Lung (tissue), 17 donors: ENCODE measurements at places on chromosomes 5 and 9. TPM values are rescaled to one million over a fixed set of nuclear protein-coding genes. Genes with fewer than 3 reads are reported as not detected.

DNA sequence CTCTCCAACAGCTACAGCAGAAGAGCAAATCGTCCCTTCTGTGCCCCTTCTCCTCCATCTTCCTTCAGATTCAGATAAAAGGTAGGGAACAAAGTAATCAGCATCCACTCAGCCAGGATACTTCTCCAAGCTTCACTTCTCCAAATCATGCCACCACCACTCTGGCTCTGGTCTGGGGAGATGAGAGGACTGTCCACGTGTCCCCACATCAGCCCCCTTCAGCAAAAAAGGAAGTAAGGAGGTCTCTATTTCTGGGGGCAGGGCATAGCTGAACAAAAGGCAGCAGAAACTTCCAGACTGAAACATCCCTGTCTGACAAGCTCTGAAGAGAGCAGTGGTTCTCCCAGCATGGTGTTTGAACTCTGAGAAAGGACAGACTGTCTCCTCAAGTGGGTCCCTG is 116.9 kb downstream of the C5orf15 start:
- no peaks in the 10 kb centered on the region for H3K36me3 ChIP-seq
- no peak overlapping the region for H3K27ac ChIP-seq
- no peaks in the 10 kb centered on the region for H3K4me1 ChIP-seq
- no peak overlapping the region for H3K4me3 ChIP-seq
- DNase-seq: no peak

GRCh38 chr9:116594547-116594946 is 92.6 kb upstream of the TRIM32 start:
- H3K27me3 ChIP-seq: no peaks in the 10 kb centered on the region
- H3K4me3 ChIP-seq: no peak overlapping the region
- no peaks in the 10 kb centered on the region for H3K36me3 ChIP-seq
- no peak for DNase-seq

GRCh38 chr5:54894957-54895815 is 90.2 kb downstream of the ESM1 start:
- DNase-seq: no peak
- H3K36me3 ChIP-seq: no peaks in the 10 kb centered on the region
- H3K27ac ChIP-seq: no peak overlapping the region
- H3K27me3 ChIP-seq: peaks cover 3% of the 10 kb centered on the region

DNA sequence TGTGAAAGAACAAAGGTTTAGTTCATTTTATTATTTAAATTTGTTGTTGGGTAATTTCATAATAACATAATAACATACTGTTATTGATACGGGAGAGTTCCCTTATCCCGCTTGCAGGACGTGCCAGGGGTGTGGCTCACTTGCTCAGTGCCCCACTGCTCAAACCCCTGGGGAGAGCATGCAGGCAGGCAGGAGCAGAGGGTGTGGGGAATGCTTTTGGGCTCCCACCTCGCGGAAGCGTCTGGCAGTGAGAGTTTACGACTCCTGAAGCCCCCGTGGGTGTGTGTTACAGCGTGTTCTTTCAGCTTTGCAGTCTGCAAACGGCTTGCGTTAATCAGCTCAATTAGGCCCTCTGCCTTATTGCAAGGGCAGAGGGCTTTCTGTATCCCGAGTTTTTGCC is 675.9 kb downstream of the SEMA5A start:
- DNase-seq: no peak
- H3K4me3 ChIP-seq: no peak overlapping the region
- H3K27me3 ChIP-seq: no peaks in the 10 kb centered on the region
- no peaks in the 10 kb centered on the region for H3K4me1 ChIP-seq
- H3K27ac ChIP-seq: no peak overlapping the region

The NR5A1 gene
- total RNA-seq: 0.37 TPM

The FYB1 gene
- 31.2 TPM for total RNA-seq

DNA sequence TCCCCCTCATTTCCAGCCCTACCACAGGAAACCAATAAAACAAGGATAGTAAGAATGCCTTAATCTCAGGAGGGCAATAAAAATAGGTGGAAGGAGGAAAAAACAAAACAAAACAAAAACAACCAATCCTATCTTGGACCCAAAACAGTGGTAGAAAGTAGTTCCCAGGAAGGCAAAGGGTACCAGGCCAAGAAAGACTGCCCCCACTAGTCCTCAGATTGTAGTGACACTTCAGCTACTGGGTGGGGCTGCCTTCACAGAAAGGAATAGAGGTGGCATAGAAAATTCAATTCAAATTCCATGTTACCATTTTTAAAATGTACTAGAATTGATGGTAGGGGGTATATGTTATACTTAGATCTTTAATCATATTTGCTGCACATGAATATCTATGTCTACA is 59.3 kb downstream of the DPYSL3 start:
- no peak for DNase-seq
- H3K36me3 ChIP-seq: no peaks in the 10 kb centered on the region
- H3K4me1 ChIP-seq: peaks cover 9% of the 10 kb centered on the region
- peaks cover 5% of the 10 kb centered on the region for H3K27me3 ChIP-seq

DNA sequence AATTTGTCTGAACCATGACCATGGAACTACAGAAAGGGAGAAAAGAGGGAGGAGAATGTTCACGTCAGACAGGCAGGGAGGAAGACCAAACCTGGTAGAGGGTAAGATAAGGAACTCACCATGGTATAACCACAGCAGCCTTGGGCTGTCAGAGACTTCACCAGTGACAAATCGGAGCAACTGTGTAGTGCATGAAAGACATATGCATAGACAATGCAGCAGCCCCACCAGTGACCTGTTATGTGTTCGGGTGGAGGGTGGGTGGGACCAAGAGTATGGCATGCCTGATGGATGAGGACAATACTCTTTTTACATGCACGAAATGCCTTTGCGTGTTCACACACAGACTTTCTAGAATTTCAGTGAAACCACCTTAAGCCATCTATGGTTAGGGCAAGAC is 221.8 kb upstream of the RASEF start:
- no peak overlapping the region for H3K4me3 ChIP-seq
- H3K27me3 ChIP-seq: no peaks in the 10 kb centered on the region
- DNase-seq: no peak

- peak overlapping the region; percentile 5 for H3K27ac ChIP-seq
- DNase-seq: no peak
- H3K4me1 ChIP-seq: no peaks in the 10 kb centered on the region
- H3K36me3 ChIP-seq: no peaks in the 10 kb centered on the region
Measured at GRCh38 chr5:126351153-126351552, 72.1 kb upstream of the GRAMD2B start.

DNA sequence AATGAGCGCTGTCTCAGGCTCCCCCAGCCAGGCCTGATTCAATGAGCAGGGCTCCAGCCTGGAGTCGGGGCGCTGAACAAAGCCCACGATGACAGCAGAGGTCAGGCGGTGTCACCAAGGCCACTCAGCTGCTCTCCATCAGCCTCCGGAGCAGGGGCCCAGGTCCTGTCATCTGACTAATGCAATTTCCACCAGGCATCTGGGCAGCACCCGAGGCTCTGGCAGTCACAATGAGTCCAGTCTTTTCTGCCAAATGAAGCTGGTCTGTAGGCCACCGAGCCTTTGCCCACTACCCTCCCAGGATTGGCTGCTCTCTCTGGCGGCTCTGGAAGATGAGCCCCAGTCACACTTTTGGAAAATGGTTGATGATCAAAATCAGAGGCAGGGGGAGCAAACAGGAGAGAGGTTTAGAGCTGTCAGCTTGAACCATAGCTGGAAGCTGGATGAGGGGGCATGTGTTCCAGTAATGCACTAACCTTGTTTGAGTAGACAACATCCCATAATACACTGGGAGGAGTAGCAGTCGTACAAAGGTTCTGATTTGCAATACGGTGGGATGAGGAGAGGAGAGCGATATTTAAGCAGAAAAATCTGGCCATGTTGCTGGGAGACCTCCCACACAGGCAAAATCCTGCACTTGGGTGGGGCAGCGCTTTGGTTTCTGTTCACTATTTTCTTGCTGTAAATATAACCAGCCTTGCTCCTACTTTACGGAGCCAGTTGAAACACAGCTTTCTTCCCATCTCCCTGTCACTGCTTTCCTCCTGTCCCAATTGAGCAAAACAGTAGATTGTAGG is 306.4 kb upstream of the PANK3 start:
- peaks cover 6% of the 10 kb centered on the region for H3K4me1 ChIP-seq
- peaks cover 28% of the 10 kb centered on the region for H3K27me3 ChIP-seq
- no peak for DNase-seq
- H3K27ac ChIP-seq: peak overlapping the region; percentile 46
- H3K36me3 ChIP-seq: no peaks in the 10 kb centered on the region
- no peak overlapping the region for H3K4me3 ChIP-seq

DNA sequence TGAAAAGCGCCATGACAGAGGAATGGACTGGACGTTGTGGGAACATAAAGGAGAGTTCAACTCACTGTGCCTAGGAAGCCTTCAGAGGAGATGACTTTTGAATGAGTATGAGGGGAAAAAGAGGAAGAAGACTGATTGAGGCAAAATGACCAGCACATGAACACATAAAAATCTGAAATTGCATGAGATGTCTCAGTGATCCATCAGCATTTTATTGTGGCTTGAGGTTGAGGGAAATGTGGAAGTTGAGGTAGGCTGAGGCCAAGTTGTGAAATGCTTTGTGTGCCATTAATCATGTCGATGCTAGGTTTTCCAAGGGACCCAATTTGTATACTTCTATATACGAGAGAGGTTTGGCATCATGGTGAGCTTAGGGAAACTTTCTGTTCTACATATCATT is 140.9 kb upstream of the TLX3 start:
- no peak overlapping the region for H3K27ac ChIP-seq
- peaks cover 1% of the 10 kb centered on the region for H3K36me3 ChIP-seq
- no peak overlapping the region for H3K4me3 ChIP-seq
- no peaks in the 10 kb centered on the region for H3K27me3 ChIP-seq
- no peak for DNase-seq

- no peak for DNase-seq
- H3K36me3 ChIP-seq: no peaks in the 10 kb centered on the region
- H3K27me3 ChIP-seq: no peaks in the 10 kb centered on the region
- H3K4me1 ChIP-seq: peaks cover 13% of the 10 kb centered on the region
Measured at GRCh38 chr5:125004009-125004408, 257.6 kb upstream of the ZNF608 start.

GRCh38 chr5:151897896-151898295 is 26.8 kb downstream of the GLRA1 start:
- no peak overlapping the region for H3K27ac ChIP-seq
- H3K36me3 ChIP-seq: no peaks in the 10 kb centered on the region
- peaks cover 4% of the 10 kb centered on the region for H3K4me1 ChIP-seq

- no peak overlapping the region for H3K27ac ChIP-seq
- no peaks in the 10 kb centered on the region for H3K36me3 ChIP-seq
- no peaks in the 10 kb centered on the region for H3K4me1 ChIP-seq
- H3K27me3 ChIP-seq: no peaks in the 10 kb centered on the region
- no peak for DNase-seq
- no peak overlapping the region for H3K4me3 ChIP-seq
Measured at GRCh38 chr5:100787648-100788047, 115.4 kb downstream of the ST8SIA4 start.

The TAF1L gene
- total RNA-seq: 0.03 TPM

The LOX gene
- total RNA-seq: 21.2 TPM

- H3K27me3 ChIP-seq: no peaks in the 10 kb centered on the region
- H3K36me3 ChIP-seq: no peaks in the 10 kb centered on the region
- no peaks in the 10 kb centered on the region for H3K4me1 ChIP-seq
Measured at GRCh38 chr5:170985486-170985885, 123.7 kb downstream of the RANBP17 start.

- peak; percentile 55 for DNase-seq
- H3K4me3 ChIP-seq: no peak overlapping the region
- no peaks in the 10 kb centered on the region for H3K4me1 ChIP-seq
- peaks cover 2% of the 10 kb centered on the region for H3K36me3 ChIP-seq
- H3K27me3 ChIP-seq: no peaks in the 10 kb centered on the region
- H3K27ac ChIP-seq: no peak overlapping the region
Measured at GRCh38 chr5:141951332-141951781, 6.6 kb downstream of the PCDH12 start.

The PKD2L2 gene
- total RNA-seq: not detected

GRCh38 chr5:111364992-111365391 is 140.8 kb downstream of the CAMK4 start:
- H3K27ac ChIP-seq: no peak overlapping the region
- no peaks in the 10 kb centered on the region for H3K4me1 ChIP-seq
- no peaks in the 10 kb centered on the region for H3K36me3 ChIP-seq
- no peaks in the 10 kb centered on the region for H3K27me3 ChIP-seq
- DNase-seq: peak; percentile 13

GRCh38 chr9:108525186-108525585 is 330.6 kb downstream of the ACTL7B start:
- no peaks in the 10 kb centered on the region for H3K4me1 ChIP-seq
- H3K36me3 ChIP-seq: no peaks in the 10 kb centered on the region
- H3K27me3 ChIP-seq: no peaks in the 10 kb centered on the region
- H3K27ac ChIP-seq: no peak overlapping the region
- peak; percentile 34 for DNase-seq

DNA sequence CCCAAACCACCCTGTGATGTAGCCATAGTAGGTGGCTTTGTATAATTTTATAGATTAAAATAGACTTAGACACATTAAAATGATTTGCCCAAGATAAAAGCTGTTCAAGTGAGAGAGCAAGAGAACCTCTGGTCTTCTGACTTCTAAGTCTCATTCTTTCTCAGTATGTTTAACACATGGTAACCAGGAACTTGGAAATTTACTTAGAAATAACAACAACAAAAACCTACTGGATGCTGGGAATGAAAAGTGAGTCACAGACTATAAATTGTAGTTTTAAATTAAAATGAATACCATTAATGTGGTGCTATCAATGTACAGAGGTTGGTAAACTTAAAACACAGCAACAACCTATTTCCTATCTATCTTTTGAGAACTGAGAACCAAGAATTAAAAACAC is 30.4 kb downstream of the HMGCR start:
- no peaks in the 10 kb centered on the region for H3K4me1 ChIP-seq
- H3K36me3 ChIP-seq: no peaks in the 10 kb centered on the region
- H3K27ac ChIP-seq: no peak overlapping the region

The SEMA6A gene
- total RNA-seq: 17.7 TPM
